ENCODE measurements at places on chromosomes 6 and 20. TPM values are rescaled to one million over a fixed set of nuclear protein-coding genes. Genes with fewer than 3 reads are reported as not detected.

- DNase-seq, result no peak
- no peaks in the 10 kb centered on the region for H3K36me3 ChIP-seq
- H3K27ac ChIP-seq, result peak overlapping the region; percentile 51
- H3K27me3 ChIP-seq, result no peaks in the 10 kb centered on the region
- H3K4me3 ChIP-seq, result no peak overlapping the region
These were observed 102.3 kb downstream of the HIVEP2 start for GRCh38 chr6:142842418-142843261.

DNA sequence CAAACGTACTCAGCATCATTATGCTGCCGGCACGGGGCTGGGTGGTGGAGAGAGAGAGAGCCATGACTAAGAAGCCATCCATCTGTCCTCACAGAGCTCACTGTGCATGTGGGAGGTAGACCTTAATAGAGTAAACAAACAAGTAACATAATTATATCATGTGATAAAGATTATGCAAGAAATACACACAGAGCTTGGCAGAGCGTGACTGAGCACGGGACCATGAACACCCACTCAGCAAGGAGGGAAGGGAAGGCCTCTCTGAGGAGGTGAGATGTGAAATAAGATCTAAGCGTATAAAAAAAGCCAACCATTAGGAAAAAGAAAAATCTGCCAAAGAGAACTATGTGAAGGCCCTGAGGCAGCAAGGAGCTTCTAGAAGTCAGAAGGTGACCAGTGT, 207.5 kb downstream of the PTPRT start:
- no peak overlapping the region for H3K27ac ChIP-seq
- no peaks in the 10 kb centered on the region for H3K36me3 ChIP-seq
- no peaks in the 10 kb centered on the region for H3K4me1 ChIP-seq
- H3K4me3 ChIP-seq, result no peak overlapping the region
- DNase-seq, result no peak

Gene INSM1
- total RNA-seq, result 0.60 TPM

Gene AVP
- total RNA-seq, result not detected

DNA sequence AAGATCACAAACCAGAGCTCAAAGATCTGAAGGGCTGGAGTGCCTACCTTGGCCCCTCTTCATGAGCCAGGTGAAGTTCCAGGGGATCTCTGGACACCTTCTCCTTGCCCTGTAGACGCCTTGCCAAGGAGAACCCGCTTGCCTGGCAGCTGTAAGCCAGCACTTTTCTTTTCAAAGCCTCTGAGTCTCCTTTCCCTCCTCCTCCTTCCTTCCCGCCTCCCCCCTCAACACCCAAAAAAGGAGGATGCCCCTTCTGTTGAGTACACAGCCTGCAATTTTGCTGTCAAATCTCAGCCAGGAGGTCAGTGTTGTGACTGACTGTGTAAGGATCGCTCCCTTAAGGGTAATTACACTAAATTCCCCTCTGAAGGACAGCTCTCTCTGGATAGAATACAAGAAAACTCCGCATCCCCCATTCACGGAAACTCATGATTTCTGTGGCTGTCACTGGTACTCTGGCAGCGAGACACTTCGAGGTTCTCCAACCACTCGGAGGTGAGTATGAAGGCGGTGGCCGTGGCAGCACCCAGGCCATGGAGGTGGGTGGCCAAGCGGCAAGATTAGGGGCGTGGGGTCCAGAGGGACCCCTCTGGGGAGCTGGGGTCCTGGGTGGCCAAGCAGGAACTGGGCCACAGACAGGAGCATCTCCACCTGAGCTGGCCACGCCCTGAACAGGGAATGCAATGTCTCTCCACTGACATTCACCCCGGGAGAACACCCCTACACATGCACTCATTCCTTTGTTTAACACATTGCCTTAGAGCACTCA, 23.2 kb upstream of the FOXP4 start:
- DNase-seq, result no peak
- no peaks in the 10 kb centered on the region for H3K36me3 ChIP-seq
- no peak overlapping the region for H3K4me3 ChIP-seq
- peaks cover 17% of the 10 kb centered on the region for H3K27me3 ChIP-seq
- H3K4me1 ChIP-seq, result peaks cover 30% of the 10 kb centered on the region

Gene SNAP91
- total RNA-seq, result 3.8 TPM

- DNase-seq, result no peak
- H3K27ac ChIP-seq, result no peak overlapping the region
- H3K36me3 ChIP-seq, result no peaks in the 10 kb centered on the region
- H3K4me1 ChIP-seq, result no peaks in the 10 kb centered on the region
- no peaks in the 10 kb centered on the region for H3K27me3 ChIP-seq
These were observed 80.7 kb upstream of the CCDC167 start for GRCh38 chr6:37580176-37580955.

DNA sequence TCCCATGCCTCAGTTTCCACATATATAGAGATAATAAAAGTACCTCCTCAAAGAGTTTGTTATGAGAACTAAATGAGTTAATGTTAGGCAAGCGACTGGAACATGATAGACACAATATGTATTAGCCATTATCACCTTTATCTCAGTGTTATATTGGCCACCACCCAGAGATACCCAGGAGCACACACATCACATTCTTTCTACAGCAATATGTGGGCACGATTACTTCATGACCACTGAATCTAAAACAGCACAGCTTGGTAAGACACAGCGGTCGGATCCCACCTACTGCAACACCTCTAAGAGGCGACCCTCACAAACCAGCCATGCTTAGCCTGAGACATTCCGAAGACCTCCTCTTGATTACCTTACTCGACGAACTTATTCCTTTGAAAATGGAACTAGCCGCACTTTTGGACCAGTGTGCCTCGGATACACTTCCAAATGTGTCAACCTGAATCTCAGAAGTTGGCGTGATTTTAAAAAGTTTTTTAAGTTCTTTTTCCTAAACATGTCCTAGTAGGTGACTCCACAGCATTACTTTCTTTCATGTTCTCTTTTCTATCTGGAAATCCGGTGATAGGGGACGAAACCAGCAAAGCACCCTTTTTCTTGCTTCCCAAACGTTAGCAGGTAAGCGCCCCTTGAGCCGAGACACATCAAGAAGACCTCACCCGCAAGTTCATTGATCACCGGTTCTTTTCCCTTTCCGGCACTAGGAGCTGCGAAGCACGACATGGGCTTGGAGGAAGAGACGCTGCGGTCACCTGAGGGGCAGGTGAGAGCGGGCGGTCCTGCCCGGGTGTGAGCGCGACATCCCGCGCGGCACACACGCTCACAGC, 923 bp downstream of the GMDS start:
- no peak for DNase-seq
- peaks cover 61% of the 10 kb centered on the region for H3K4me1 ChIP-seq
- H3K36me3 ChIP-seq, result no peaks in the 10 kb centered on the region
- H3K27me3 ChIP-seq, result no peaks in the 10 kb centered on the region
- peak overlapping the region; percentile 94 for H3K27ac ChIP-seq

DNA sequence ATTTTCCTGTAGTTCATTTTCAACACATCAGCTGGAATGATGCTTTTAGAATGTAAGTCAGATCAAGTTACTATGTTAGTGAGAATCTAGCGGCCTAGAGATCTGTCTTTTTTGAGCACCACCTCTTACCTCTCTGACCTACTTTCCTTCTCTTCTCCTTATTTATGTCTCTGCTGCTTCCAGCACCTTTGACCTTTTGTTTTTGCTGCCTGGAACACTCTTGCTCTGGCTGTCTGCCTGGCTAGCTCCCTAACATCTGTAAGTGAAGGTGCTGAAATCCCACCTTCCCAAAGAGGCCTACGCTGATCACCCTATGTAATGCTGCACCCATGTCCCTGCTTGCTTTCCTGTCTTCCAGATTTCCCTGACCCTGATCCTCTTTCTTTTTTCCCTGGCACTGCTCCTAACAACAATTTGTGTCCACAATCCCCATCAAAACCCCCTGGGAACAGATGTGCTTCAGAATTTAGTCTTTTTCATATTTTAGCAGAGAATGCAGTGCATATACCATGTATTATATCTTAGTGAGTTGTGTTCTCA, 87.8 kb downstream of the RFPL4B start:
- no peaks in the 10 kb centered on the region for H3K27me3 ChIP-seq
- H3K36me3 ChIP-seq, result no peaks in the 10 kb centered on the region
- no peak for DNase-seq
- H3K27ac ChIP-seq, result no peak overlapping the region

- no peaks in the 10 kb centered on the region for H3K36me3 ChIP-seq
- peak; percentile 61 for DNase-seq
- peaks cover 69% of the 10 kb centered on the region for H3K27me3 ChIP-seq
- H3K27ac ChIP-seq, result peak within 1 kb of the TSS; percentile 73
- H3K4me3 ChIP-seq, result peak within 1 kb of the TSS; percentile 48
These were observed at the start of gene KCNB1 for GRCh38 chr20:49482621-49483017. TSS of gene KCNB1 (minus strand) at chr20:49482668. CDS start at chr20:49482480, 188 bp downstream.

Gene LCA5
- not detected for total RNA-seq

DNA sequence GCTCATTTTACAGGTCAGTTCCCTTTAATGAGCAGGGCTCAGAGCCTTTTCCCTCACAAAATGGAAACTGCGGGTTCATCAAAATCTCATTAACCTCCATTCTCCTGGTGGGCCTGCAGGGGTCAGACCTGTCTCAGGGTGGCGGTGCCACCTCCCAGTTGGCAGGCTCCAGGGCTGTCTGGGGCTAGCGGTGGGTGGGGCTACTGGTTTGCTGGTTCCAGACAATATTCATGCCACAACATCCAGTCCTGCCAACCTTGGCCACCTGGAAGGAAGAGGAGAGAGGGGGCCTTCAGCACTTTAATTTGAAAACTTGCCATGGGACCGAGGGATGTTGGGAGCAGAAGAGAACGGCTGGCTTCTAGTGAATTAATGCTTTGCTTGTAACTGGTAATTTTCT, 41.9 kb upstream of the CTNNBL1 start:
- H3K36me3 ChIP-seq, result no peaks in the 10 kb centered on the region
- H3K27ac ChIP-seq, result no peak overlapping the region
- H3K27me3 ChIP-seq, result peaks cover 9% of the 10 kb centered on the region
- no peaks in the 10 kb centered on the region for H3K4me1 ChIP-seq
- H3K4me3 ChIP-seq, result no peak overlapping the region

DNA sequence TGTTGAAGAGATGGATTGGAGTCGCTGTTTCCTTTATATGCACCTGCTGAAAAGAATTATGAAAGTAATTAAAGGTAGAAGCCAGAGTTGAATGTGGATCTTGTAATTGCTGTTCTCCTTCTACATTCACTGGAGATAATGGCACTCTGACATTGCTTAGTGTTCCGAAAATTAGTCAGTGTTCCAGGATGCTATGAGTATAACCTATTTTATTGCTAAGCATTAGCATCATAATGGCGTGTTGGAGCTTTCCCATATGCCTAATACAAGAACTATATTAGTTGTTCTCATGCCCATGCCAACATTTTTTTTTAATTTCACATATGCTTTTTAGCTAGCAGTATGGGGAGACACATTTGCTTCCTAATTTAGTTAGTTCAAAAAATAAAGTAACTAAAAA, 236.4 kb downstream of the ARHGAP18 start:
- H3K4me3 ChIP-seq, result no peak overlapping the region
- no peaks in the 10 kb centered on the region for H3K4me1 ChIP-seq
- no peak for DNase-seq
- no peaks in the 10 kb centered on the region for H3K36me3 ChIP-seq

DNA sequence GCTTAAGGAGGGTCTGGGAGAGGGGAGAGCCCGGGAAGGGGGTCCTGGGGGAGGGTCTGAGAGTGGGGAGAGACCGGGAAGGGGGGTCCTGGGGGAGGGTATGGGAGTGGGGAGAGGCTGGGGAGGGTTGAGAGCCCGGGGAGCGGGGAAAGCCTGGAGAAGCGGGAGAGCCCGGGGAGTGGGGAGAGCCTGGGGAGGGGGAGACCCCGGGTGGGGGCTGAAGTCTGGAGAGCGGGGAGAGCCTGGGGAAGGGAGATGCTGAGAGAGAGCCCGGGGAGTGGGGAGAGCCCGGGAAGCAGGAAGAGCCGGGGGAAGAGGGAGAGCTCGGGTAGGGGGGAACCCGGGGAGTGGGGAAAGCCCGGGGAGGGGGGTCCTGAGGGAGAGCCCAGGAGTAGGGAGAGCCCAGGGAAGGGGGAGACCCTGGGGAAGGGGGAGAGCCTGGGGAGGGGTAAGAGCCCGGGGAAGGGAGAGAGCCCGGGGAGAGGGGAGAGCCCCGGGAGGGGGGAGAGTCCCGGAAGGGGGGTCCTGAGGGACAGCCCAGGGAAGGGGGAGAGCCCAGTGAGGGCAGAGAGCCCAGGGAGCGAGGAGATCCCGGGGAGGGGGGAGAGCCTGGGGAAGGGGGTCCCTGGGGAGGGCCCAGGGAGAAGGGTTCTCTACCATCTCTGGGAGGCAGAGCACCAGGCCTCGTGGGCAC, 148.5 kb downstream of the SYNDIG1 start:
- no peaks in the 10 kb centered on the region for H3K4me1 ChIP-seq
- no peaks in the 10 kb centered on the region for H3K36me3 ChIP-seq
- H3K4me3 ChIP-seq, result no peak overlapping the region
- no peak for DNase-seq

GRCh38 chr20:46308258-46309157, at the start of gene CDH22:
TSS of gene CDH22 (minus strand) at chr20:46308498. CDS start at chr20:46251294, 57,204 bp downstream.
- H3K36me3 ChIP-seq, result no peaks in the 10 kb centered on the region
- H3K4me1 ChIP-seq, result peaks cover 7% of the 10 kb centered on the region
- H3K27ac ChIP-seq, result no peak within 1 kb of the TSS
- DNase-seq, result no peak
- H3K27me3 ChIP-seq, result peaks cover 100% of the 10 kb centered on the region
- peak within 1 kb of the TSS; percentile 37 for H3K4me3 ChIP-seq
